ENCODE measurements at places on chromosomes 7 and 10.

- no peak for DNase-seq
These were observed 13.7 kb downstream of the PHTF2 start for GRCh38 chr7:77812290-77812685.

DNA sequence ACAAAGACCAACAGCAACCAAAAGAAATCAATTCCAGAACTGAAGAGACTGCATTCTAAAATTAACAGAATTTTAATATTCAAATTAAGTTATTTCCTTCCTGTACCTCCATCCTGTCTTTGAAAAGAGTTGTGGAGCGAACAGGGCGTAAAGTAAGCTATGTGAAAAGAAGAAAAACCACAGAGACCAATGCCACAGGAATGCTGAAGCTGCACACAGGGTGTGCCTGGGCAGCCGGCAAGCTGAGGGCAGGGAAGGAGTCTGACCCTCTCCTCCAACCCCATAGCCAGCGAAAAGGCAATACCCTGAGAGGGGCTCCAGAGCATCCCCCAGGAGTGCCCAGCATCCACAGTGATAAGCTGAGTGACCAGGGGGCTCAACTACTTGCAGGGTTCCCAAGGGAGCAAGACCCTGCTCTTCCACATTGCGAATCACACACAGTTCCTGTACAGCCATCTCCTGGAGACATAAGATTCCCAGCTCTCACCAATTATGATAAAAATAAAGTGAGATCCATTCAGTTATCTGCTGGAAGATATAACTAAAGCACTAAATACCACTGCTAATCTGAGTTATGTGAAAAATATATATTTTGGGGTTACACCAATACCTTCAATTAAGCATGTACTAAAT is 93.8 kb downstream of the PARD3 start:
- no peak for DNase-seq

GRCh38 chr7:25359471-25360059 is 131.3 kb upstream of the NPVF start:
- DNase-seq, result no peak

DNA sequence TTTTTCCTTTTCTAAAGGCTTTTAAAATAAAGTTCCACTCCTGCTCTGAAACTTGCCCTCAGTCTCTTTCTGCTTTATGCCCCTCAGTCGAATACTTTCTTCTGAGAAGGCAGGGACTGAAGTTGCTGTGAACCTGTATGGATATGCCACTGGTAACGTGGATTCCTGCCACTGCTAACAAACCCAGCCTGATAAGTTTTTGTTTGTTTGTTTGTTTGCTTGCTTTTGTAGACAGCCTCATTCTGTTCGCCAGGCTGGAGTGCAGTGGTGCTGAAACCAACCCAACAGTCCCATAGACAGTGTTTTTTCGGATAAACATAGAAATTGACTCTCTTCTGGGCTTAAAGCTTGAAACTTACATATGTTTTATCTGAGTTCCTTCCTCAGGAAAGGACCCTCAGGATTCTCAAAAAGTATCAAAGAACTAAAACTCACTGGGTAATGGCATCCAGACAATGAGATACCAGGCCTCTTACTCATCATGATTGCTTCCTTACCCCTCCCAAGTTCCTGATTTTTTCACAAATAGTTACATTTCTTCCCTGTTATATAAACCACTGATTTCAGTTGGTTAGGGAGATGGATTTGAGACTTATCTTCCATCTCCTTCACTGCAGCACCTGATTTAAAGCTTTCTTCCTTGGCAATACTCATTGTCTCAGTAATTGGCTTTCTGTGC is 273.6 kb downstream of the SDHAF3 start:
- no peak for DNase-seq

DNA sequence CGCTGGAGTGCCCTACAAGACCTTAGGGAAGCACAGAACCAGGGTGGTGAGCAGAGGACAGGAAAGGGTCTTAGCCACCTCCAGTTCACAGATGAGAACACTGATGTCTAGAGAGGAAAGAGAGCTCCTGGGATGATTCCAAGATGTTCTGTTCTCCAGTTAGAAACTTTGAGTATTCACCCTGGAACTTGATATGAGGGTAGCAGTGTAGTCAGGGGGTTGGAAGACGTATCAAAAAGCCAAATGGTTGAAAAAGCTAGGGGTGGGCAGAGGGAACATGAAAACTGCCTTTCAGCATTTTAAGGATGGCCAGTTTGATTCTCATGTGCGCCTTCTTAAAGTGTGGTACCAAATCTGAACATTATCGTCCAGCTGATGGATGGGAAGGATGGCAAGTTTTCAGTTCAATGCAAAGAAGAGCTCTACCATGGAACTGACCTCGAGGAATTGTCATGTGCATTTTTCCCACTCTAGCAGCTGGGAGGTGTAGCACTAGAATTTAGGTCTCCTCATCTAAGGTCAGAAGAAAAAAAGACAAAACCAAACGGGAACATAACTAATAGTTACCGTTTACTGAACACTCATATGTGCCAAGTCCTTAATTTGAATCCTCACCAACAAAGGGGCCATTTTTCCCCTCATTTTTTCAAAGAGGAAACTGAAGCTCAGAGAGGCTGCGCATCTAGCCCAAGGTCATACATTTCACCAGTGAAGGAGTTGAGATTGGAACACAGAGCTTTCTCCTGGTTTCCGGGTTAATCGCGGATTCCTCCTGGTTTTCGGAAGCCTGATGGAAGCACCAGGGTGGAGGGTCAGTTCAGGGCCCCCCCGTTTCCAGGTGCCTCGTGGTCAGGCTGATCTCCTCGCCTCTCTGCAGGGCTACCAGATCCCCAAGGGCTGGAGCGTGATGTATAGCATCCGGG is 6.0 kb upstream of the CYP26A1 start:
- DNase-seq, result no peak

GRCh38 chr7:147861945-147862344 is 728.6 kb upstream of the C7orf33 start:
- no peak for DNase-seq

- DNase-seq, result no peak
These were observed 105.7 kb upstream of the INSIG1 start for GRCh38 chr7:155191901-155192478.

GRCh38 chr10:89037096-89037495 is 46.5 kb downstream of the FAS start:
- DNase-seq, result no peak

GRCh38 chr10:79215531-79215930 is 131.7 kb upstream of the PPIF start:
- DNase-seq, result no peak

- DNase-seq, result no peak
These were observed 24.7 kb downstream of the GHRHR start for GRCh38 chr7:30988351-30989005.

GRCh38 chr10:30580241-30580640 is 49.3 kb downstream of the LYZL2 start:
- DNase-seq, result no peak

- DNase-seq, result no peak
These were observed 549.0 kb upstream of the LRRN3 start for GRCh38 chr7:110541962-110542361.

- no peak for DNase-seq
These were observed 185.5 kb downstream of the CFTR start for GRCh38 chr7:117665368-117665767.

DNA sequence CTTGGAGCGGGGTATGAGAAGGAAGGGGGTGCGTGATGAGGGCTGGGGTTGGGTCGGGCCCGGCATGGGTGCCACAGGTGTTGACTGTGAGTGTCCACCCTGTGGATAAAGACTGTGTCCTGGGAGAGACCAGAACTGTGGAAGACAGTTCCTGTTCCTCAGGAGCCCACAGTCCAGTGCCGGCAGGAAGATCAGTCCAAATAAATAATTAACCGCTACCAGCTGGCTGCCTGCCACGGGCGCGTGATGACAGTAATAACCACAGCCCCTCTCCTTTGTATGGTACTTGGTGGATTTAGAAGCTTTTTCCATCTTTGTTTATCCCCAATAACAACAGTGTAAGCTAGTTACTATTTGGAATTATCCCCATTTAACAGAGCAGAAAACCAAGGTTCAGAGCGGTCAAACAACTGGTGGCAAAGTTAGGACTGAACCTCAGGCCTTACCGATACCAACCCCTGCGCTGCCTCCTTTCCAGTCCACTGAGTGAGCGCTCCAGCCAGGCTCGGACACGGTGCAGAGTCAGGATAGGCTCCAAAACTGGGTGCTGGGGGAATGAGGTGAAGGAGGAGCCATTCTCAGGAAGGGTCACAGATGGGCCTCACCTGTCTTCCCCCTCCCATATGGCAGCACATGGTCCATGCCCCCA is 5.1 kb downstream of the ZMIZ1 start:
- no peak for DNase-seq

All from skeletal muscle cell (primary cell).